ENCODE measurements at places on chromosomes 1 and 21. TPM values are rescaled to one million over a fixed set of nuclear protein-coding genes. Genes with fewer than 3 reads are reported as not detected.
A peak's percentile ranks its signal among the peaks of the same experiment; 100 is the strongest.

The DMRTA2 gene
- not detected for total RNA-seq

DNA sequence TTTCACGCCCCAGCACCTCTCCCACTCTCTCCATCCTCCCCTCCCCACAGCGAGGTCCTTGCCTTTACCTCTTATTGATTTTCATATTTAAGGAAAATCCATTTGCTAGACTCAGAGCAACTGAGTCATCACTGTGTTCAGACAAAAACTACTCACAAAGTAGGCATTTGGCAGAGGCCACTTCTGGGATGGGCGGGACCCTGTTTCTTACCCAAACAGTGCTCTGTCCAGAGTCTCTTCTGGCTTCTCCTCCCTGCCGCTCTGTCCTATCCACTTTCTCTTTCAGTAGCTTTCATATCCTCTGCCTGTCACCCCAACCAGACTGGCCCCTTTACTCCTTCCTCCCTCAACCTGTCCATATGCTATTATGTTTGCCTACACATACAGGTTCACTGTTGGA, 2.4 kb upstream of the NAV1 start:
- no peaks in the 10 kb centered on the region for H3K27me3 ChIP-seq
- H3K4me3 ChIP-seq = no peak overlapping the region
- DNase-seq = no peak
- H3K27ac ChIP-seq = peak overlapping the region; percentile 61

- no peaks in the 10 kb centered on the region for H3K4me1 ChIP-seq
- no peaks in the 10 kb centered on the region for H3K36me3 ChIP-seq
- DNase-seq = no peak
- H3K4me3 ChIP-seq = no peak overlapping the region
- no peak overlapping the region for H3K27ac ChIP-seq
- H3K27me3 ChIP-seq = no peaks in the 10 kb centered on the region
Observed at GRCh38 chr1:57089221-57089620, 123.4 kb upstream of the C8B start.

The RXFP4 gene
- not detected for total RNA-seq

DNA sequence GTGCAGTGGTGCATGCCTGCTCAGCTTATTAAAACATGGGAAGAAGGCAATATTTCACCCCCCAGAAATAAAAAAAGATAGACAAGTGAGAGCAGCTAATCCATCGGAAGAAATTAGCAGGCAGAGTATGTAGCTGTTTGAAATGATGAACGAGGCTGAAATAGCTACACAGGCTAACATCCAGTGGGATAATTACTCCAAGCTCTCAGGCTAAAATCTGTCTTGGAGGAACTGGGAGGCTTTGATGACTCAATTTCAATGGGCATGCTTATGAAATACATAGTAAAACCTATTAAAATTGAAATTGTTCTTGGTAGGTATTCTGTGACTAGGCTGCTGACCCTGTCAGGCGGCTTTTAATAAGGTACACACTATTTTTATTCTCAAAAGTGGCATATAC, 84.1 kb upstream of the RRP15 start:
- no peak overlapping the region for H3K4me3 ChIP-seq
- DNase-seq = no peak
- no peaks in the 10 kb centered on the region for H3K36me3 ChIP-seq
- H3K27me3 ChIP-seq = no peaks in the 10 kb centered on the region

The HDGF gene
- total RNA-seq = 148 TPM

DNA sequence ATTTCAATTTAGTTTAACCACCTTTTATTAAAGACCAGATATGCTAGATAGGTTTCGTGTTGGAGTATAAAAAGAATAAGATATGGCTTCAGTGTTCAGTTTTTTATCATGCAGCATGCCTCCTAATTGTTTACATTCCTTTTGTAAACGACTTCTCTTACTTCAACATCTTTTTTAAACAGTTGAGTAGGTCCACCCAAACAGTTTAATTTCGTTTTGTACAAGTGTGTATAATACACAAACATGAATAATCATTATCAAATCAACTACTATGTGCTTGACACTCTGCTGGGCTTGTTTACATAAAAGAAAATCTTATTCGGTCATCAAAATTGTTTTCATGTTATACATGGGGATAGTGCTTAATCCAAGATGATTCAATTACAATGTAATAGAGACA, 906.3 kb upstream of the ADGRL4 start:
- no peak overlapping the region for H3K27ac ChIP-seq
- DNase-seq = no peak
- H3K4me1 ChIP-seq = no peaks in the 10 kb centered on the region
- H3K27me3 ChIP-seq = no peaks in the 10 kb centered on the region
- no peaks in the 10 kb centered on the region for H3K36me3 ChIP-seq

DNA sequence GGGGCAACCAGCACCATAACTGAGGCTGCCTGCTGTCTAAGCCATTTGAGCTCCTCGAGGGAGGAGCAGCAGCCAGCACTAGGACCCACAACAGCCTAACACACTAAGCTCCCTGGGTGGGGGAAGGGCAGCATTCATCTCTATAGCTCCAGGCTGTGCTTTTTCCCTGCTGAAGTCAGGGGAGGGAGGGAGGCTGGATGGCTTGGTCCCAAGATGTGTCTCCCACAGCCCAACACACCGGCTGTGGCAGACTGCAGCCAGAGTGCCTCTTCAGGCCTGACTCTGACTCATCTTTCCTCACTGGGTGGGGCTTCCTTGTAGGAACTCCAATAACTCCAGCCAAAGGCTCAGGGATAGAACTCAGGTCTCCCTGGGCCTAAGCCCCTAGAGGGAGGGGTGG, 296.3 kb downstream of the PRDM2 start:
- no peak for DNase-seq
- H3K36me3 ChIP-seq = no peaks in the 10 kb centered on the region
- H3K27me3 ChIP-seq = no peaks in the 10 kb centered on the region
- no peak overlapping the region for H3K27ac ChIP-seq
- no peaks in the 10 kb centered on the region for H3K4me1 ChIP-seq

Measured in thyroid gland (tissue), 4 donors.